Fibroblast of gingiva (primary cell): ENCODE measurements at places on chromosomes 1 and 21.

- DNase-seq: no peak
Measured at GRCh38 chr1:191343816-191344215, 814.4 kb upstream of the RGS18 start.

DNA sequence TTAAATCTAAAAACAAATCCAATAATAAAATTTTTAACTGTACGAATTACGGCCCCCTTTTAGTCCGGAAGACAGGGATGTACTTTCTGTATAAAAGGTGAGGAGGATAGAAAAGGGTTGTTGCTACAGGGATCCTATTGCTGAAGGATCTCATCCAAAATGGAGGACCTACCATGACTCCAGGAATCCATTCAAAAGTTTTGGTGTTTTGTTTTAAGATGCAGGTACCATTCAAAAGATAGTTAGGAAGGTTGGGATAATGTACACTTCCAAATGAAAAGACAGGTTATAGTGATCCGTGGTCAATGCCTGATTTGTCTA, 1.3 kb upstream of the ENAH start:
- DNase-seq: no peak

- no peak for DNase-seq
Measured at GRCh38 chr1:117301901-117302300, 65.3 kb upstream of the MAN1A2 start.

DNA sequence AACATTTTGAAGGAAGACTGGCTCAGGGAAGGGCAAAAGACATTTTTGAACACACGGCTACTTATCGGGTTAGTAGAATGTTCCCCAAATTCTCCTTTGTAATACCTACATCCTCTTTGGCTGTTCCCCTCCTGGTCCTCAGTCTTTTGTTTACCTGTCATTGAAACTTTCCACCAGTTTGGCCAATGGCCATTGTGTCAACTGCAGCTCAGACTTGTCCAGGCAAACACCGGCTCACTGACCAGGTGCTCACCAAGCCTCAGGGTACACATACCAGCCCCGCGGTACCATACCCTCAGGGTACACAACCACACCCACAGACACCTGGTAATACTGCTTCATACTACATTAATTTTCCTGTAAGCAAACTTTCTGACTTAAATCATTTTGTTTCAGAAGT, 84.8 kb upstream of the ZNF648 start:
- no peak for DNase-seq

DNA sequence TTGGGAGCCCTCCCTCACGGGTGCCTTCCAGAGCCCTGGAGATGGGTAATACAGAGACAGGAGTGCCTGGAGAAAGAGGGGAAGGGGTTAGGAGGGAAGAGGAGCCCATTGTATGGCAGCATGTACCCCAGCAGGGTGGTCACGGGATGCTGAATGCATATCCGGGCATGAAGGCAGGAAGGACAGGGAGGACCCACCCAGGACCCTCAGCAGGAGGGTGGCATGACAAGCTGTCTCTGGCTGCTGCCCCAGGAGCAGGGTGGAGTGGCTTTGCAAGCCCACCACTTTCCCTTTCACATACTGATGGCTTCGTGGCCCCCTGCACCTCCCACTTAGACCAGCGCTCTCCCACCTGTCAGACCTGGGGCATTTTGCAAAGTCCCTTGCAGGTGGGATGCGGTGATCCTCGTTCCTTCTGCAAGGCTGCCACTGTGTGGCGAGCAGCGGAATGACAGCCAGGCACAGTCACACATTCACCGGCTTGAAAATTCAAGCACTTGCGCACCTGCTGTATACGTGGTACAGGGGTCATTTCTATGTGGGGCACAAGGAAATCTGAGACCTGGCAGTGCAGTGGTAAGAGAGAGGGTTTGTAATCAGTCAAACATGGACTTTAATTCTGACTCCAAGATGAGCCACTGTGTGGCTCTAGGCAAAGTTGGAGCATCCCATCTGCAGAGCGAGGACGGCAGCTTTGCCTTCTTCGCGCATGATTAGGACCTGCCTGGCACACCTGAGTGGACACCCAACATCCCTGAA, 53.2 kb upstream of the TMEM51 start:
- peak; percentile 22 for DNase-seq

DNA sequence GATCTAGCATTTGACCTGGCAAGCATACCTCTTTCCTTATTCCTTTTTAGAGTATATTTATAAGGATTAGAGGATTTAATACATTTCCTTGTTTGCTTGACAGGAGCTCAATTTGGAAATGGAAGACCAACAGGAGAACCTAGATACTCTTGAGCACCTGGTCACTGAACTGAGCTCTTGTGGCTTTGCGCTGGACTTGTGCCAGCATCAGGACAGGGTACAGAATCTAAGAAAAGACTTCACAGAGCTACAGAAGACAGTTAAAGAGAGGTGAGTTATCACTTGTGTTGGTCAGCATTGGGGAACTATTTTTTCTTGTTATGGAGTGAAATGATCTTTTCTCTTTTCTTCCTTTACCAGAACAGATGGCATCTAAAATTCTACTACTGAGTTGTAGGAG, 123.4 kb upstream of the BMP8A start:
- no peak for DNase-seq

- no peak for DNase-seq
Measured at GRCh38 chr1:160466961-160467360, 56.1 kb downstream of the SLAMF6 start.

GRCh38 chr1:90826834-90827233, 109.7 kb upstream of the BARHL2 start:
- no peak for DNase-seq

- DNase-seq: no peak
Measured at GRCh38 chr21:24272521-24272938, 1334.8 kb downstream of the MRPL39 start.

DNA sequence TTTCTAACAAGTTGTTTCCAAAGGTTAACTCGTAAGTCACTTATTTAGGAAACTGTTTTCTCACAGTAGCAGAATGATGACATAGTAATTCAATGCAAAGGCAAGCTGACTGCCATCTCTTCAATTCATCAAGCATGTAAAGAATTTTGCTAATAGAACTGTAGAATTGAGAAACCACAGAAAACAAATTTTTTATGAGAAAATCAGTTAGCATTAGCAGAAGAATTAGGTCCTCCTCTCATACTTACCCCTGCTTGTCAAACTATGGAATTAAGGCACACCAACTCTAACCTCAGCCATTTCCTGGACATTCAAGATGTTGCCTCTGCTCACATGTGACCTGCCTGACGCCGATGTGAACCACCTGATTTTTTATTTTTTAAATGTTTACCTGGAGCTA, 115.2 kb downstream of the LRRC40 start:
- DNase-seq: peak; percentile 5

- DNase-seq: no peak
Measured at GRCh38 chr1:158077411-158078256, 84.2 kb downstream of the KIRREL1 start.

- DNase-seq: no peak
Measured at GRCh38 chr1:164562947-164563520, 4.0 kb downstream of the PBX1 start.

GRCh38 chr1:233427907-233428306, 100.4 kb downstream of the MAP3K21 start:
- no peak for DNase-seq

- DNase-seq: no peak
Measured at GRCh38 chr1:101797722-101798121, 199.0 kb downstream of the OLFM3 start.

DNA sequence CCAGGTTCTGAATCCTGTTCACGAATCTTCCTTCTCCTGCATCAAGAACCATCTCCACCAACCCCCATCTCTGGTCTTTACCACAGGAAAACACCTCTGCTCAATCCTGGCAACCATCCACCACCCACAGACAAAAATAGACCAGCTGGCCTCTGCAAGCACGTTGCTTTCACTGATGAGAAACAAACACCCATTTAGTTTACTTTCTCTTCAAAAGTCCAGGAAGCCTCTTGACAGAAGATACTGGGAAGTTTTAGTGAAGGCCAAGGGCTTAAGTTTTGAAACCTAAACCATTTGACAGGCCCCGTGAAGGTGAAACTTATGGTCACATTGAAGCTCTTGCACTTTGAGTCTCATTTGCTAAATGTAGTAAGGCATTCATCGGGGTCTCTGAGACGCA, 122.6 kb upstream of the PPP2R5A start:
- DNase-seq: peak; percentile 12

DNA sequence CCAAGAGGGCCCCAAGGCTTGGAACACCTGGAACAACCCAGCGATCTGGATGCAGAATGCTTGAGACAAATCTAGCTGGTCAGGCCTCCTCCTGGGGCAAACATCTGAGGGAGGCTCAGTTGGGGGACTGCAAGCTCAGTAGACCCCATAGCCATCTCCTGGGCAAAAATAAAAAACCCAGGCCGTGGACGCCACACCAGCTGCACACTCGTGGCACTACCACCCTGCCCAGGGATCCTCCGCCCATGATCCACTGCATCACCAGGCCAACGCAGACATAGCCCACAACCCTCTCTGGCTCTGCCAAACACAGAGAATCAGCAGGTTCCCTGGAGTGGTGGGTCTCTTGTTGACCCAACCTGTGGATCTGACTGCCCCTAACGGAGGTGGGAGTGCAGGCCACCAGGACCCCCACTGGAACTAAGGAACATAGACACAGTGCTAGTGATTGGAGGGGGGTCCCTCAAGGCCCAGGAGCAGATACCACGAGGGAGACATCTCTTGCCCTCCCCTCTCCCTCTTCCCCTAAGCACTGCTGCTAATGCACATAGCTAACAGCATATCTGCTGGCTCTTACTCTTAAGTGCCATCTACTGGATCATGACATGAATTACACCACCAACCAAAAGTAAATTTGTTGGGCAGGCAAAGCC, 147.2 kb downstream of the CHD1L start:
- DNase-seq: peak; percentile 47

GRCh38 chr1:160209321-160210046, 4.3 kb downstream of the PEA15 start:
- no peak for DNase-seq

- DNase-seq: peak; percentile 32
Measured at GRCh38 chr1:85494904-85495266, 29.9 kb upstream of the DDAH1 start.

GRCh38 chr21:44778094-44778493, 23.5 kb downstream of the UBE2G2 start:
- no peak for DNase-seq

DNA sequence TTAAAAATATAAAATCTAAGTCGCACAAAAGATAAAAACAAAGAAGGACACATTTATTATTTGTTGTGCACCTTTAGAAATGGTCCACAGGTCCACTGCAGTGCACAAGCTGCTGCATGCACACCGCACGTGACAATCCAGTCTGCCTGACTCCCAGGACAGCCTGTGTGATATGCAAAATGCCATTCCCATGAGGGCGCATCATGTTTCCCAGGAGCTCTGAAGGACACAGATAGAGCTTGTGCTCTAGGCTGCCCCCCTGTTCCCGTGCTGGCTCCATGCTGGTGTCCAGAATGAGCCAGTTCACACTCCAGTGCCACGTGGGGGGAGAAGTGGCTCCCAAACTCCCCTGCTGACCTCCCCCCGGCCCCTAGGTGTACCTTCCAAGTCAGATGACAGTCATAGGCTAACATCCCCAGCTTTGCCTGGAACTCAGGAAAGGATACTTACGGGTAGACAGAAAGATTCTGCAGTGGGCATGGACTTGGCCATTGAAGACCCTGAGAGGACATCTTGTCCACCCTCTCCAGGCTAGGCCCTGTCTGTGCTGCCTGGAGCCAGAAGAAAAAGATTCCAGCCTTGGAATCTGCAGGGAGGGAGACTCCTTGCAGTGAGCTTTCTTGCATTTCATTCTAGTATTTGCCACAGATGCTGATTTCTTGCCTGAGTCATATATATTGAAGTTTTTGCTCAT, 26.3 kb downstream of the RAB7B start:
- peak; percentile 12 for DNase-seq

DNA sequence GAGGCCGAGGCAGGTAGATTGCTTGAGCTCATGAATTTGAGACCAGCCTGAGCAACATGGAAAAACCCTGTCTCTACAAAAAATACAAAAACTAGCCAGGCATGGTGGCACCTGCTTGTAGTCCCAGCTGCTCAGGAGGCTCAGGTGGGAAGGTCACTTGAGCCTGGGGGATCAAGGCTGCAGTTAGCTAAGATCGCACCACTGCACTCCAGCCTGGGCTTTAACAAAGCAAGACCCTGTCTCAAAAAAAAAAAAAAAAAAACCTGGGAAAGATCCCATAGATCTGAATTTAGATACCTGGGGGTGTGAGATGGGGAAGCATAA, 32.9 kb downstream of the NIBAN1 start:
- no peak for DNase-seq

DNA sequence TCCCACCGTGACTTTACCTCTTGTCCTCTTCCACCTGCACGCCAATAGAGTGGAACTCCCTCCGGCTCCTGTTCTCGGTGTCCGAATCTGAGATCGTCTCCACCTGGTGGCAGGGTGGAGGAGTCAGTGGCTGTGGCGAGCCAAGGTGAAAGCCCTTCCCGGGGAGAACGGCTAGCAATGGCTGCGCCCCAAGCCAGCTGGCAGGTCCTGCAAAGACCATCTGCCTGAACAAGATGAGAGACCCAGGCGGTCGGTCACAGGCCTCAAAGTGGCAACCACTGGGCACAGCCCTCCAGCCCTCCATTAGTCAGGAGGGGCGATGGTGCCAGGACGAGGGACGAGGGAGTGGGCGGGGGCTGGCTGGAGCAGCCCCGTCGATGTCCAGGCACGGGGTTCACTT, 25.4 kb upstream of the SMIM12 start:
- DNase-seq: no peak

DNA sequence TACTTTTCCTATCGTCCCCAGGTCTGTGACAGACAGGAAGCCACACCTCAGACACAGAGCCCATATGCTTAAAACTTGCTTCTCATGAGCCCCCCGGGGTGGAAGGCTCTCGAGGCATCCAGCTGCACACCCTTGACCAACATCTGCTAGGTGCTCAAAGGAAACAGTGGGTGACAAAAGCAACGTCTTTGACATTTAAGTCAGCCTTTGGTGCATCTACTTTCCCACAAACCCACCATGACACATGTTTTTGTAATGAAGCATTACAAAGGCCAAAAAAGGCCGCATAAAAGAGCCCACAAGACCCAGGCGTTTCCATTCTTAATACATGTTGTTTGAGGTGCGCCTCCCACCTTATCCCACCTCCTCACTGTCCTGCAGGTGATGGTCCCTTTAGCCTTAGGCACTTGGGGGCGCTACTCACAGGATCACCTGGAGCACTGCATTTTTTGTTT, 11.8 kb upstream of the FASLG start:
- no peak for DNase-seq
